Amniotic stem cell (primary cell): ENCODE measurements at places on chromosomes 1 and 21.

DNA sequence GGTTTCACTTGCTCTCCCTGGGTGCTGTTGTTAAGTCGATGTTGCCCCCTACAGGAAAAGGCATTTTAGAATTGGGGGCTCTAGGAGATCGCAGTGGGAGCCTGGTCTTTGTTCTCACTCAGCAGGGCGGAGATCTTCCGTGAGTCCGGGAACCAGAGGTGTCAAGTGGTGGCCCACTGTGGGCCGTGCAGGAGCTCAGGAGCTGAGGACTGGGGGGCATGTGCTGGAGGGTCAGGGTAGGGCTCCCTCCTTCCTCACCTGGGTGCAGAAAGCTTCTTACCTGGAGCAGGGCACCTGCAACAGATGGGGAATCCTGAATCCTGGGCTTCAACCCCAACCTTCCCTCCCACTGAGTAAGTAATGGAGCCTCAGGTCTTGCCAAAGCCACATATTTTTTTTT is 392.7 kb downstream of the NPHP4 start:
- DNase-seq = no peak

DNA sequence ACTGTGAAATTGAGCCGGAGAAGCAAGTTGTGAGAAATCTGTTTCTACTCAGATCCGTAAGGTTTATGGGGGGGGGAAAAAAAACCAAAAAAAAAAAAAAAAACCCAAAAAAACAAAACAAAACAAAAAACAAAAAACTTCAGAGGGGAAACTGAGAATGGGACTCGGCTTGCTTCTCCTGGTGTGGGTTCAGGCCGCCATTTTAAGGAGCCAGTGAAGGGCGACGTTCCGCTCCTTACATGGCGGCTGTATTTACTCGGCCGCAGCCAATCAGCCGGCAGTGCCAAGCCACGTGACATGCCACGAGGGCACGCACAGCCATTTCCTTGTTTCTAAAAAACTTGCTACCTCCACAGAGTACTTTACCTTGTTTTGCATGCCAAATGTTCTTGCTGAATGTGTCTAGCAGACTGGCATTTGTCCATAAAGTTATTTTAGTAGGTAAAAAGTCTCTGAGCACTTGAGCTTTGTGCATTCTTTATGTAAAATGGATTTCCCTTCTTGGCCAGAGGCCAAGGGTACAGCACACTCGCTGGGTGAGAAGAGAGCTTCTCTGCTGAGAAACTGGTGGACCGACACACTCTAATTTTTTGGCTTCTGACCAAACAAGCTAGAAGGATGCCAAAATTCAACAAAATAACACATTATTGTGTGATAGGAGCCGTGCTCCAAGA is 101.8 kb downstream of the NFIA start:
- DNase-seq = no peak

DNA sequence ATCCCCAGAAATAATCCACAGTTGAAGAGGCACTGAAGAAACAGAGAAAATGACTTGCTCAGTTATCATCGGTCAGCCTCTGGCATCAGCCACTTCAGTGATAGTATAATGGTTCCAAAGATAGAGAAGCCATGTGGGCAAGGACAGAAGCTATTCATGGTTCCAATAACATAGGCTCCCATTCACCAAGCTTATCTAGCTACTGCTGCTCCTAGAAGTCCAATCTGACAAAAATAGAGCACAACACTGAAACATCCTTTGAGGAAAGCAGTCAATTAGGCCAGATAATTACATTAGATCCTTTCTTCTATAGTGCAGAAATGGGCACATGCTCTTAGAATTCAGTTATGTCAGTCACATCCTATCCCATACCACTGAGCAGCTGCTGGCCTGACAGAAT is 33.5 kb upstream of the CRB1 start:
- no peak for DNase-seq

DNA sequence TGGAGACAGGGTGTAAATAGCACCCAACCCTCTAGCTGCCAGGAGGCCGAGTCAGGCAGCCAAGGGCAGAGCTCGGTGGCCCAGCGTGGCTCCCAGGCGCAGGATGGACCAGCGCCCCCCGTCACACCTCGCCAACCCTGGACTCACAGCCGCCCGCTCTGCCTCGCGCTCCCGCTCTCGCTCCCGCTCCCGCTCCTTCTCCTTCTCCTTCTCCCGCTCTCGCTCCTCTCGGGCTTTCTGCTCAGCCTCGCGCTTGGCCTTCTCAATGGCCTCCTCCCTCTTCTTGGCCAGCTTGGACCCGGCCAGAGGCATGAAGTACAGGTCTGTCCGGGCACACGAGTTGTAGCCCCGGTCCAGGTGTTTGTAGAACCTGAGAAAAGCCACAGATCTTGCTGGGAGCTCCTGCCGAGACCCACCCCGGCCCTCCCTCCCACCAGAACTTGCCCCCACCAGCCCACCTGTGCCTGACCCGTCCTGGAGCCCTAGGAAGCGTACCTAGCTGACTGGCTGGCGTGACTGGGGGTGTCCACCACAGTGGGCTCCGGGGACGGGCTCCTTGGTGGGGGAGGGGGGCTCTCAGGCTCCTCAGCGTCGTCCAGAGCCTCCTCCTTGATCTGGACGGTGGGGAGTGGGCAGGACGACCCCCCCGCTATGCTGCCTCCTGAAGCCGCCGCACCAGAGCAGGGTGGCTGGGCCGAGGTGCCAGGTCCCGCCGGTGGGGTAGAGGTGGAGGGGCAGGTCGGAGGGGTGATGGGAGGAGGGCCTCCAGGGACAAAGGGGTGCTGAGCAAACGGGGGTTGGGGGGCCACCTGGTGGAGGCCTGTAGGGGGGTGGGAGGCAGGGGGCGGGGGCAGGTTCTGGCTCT is 41.9 kb downstream of the SLC45A1 start:
- no peak for DNase-seq

DNA sequence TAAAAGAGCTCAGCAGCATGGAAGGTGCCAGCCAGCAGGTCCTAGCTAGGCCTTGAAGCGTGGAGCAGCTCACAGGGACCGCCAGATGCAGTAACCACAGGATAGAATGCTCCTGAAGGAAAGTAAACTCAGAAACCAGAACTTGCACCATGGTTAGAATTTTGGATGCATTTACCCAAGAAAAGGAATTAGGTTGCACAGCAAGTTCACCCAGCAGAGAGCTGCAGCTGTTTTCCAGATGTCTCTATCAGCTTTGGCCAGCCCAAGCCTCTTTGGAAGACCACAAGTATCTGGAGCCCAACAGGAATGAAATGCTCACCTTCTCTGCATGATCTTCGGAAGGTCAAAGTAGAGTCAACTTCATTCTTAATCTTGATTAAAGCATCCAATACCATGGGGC is 21.0 kb upstream of the ATP13A2 start:
- DNase-seq = no peak

- DNase-seq = no peak
These were observed 6.2 kb downstream of the ZRANB2 start for GRCh38 chr1:71074681-71075080.

DNA sequence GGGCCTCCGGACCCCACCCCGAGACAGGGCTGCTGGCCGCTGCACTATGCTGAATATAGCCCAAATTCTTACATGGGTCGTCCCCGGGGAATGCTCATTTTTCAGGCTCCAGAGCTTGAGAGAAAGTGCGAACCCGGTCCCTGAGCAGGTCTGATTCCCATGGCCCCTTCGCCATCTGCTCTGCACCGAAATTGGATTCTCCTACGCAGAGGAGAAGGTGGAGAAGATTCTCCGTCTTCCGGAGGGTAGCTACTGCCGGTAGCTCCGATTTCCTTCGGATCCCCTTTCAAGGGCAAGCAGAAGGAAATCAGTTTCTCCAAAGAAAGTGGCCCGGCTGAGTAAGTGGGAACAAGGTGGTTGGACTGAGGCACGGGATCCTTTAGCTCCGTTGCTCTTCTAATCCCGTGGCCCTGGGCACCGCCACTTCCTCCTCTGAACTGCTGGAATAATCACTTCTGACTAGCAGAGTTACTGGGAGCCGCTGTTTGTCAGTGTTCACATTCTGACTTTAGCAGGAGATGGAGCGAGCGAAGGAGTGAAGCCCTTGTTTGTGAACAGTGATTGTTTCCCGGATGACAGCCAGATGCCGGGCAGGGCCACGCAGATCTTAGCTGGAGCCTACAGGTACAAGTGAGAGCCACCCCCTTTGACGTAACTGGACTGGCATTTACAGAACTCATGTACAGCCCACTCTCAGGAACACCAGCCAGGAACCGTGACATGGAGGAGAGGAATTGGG is 1.1 kb upstream of the ZNF496 start:
- DNase-seq = no peak

DNA sequence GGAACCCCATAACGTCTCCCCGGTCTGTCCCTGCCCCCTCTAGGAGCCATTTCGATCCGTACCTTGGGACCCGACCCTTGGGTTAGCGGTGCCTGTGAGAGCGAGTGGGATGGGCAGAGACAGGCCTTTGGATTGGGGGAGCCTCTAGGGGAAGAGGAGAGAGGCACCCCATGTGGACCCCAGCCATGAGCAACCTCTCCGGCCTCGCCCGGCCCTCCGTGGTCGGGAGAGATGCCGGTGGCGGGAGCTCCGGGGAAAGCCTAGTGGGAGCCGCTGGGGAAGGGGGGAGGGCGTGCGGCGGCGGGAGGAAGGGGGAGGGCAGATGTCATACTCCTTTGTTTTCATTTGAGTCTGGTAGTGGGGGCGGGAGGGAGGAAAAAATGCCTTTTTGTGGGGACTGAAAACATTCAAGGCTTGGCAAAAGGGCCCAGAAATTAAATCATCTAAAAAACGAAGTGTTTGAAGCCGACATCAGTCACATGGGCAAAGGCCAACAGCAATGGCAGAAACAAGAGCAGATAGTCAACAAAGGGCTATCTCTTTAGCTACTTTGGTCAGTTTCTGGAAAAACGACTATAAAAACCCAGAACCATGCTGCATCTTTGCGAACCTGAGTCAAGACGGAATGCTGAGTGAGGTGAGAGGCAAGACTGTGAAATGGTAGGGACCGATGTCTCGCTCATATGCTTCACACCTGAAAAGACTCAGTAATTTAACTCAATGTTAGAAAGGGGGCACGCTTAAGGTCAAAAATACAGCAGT is 758 bp downstream of the PTBP2 start:
- DNase-seq = peak; percentile 3

DNA sequence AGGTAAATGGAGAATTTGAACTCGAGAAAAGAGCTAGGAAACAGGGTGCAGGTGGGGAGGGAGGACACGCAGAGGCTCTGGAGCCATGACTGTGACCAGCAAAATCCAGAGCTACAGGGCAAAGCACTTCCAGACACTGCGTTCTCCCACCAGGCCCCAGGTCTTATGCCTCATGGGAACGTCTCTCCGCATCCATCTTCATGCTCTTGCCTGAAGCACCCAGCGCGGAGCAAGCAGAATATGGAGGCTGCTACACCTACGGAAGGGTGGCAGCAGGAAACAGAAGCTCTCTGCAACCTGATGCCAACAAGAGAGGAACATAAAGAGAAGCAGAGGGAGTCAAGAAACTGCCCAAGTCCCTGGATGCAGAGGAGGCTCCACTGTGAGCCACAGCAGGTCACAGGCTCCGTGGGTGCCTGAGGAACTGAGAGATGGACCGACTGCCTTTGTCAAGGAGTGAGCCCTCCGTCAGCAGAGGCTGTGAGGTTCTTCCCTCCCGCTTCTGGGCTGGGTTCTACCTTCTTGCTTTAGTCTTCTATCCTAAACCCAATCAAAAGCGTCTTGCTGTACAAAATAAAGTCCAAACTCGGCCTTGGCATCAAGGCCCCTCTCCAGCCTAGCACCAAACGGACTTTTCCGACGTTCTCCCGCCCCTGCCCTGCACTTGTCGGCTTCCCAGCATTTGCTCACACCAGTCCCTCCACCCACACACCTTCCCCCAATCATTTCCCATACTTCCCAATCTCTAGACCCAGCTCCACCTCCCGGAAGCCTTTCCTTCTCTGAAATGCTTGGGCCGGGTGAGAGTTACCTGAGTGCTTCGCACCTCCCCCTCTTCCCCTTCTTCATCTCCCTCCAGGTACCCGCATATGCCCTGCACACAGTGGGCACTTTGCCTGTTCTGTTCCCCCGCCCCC is 930 bp downstream of the DHCR24 start:
- DNase-seq = no peak

GRCh38 chr1:239858529-239858928 is 233.2 kb upstream of the FMN2 start:
- no peak for DNase-seq

- DNase-seq = no peak
These were observed 28.9 kb upstream of the EPB41 start for GRCh38 chr1:28885472-28885877.

GRCh38 chr1:25729790-25730644 is 70.0 kb upstream of the SELENON start:
- no peak for DNase-seq

GRCh38 chr1:240701412-240701811 is 89.5 kb upstream of the GREM2 start:
- DNase-seq = peak; percentile 56

DNA sequence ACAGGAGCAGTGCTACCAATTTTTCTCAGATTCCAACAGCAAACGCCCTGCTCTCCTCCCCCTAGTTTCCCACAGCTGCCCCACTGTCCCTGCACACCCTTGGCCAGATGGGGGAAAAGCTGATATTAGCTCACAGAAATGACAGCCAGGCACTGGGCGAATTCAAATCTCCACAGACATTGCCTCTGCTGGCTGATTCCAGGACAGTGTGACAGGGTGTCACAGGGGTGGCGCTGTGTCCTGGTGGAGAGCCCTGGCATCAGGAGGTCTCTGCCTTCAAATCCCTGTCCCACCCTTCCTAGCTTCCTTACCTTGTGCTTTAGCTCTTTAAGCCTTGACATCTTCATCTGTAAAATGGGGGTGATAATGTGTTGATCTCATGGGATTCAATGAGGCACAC is 10.4 kb downstream of the OLIG1 start:
- DNase-seq = no peak

DNA sequence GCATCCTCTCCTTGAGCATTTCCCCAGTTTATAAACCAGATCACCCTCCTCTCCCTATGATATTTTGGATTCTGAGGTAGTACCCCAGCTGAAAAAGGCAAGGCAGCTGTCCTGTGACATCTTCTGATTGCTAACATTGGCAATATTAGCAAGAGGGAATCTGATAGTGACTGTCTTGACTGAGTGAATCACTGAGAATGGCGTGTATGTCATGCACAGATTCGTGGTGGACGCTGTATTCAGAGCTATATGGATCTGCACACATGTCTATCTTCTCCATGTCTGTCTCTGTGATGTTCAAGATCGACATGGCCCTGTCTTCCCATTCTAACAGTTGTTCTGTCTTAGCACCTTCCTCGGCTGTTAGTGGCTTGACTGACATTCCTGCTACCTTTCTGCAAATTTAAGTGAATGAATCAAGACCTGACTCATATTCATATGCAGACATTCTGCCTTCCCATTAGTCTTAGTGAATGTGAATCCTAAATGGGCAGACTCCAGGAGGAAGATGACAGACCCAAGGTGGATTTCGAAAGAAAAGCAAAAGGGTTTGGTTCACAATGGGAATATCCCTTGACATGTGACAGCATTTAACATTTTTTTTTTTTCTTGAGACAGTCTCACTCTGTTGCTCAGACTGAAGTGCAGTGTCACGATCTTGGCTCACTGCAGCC is 97.7 kb downstream of the PGBD5 start:
- no peak for DNase-seq

- no peak for DNase-seq
These were observed 349.3 kb downstream of the RGS7 start for GRCh38 chr1:241007668-241008067.

- DNase-seq = no peak
These were observed 49.0 kb upstream of the BCAR3 start for GRCh38 chr1:93730621-93731020.
